ENCODE measurements at places on chromosomes 5 and 9.

DNA sequence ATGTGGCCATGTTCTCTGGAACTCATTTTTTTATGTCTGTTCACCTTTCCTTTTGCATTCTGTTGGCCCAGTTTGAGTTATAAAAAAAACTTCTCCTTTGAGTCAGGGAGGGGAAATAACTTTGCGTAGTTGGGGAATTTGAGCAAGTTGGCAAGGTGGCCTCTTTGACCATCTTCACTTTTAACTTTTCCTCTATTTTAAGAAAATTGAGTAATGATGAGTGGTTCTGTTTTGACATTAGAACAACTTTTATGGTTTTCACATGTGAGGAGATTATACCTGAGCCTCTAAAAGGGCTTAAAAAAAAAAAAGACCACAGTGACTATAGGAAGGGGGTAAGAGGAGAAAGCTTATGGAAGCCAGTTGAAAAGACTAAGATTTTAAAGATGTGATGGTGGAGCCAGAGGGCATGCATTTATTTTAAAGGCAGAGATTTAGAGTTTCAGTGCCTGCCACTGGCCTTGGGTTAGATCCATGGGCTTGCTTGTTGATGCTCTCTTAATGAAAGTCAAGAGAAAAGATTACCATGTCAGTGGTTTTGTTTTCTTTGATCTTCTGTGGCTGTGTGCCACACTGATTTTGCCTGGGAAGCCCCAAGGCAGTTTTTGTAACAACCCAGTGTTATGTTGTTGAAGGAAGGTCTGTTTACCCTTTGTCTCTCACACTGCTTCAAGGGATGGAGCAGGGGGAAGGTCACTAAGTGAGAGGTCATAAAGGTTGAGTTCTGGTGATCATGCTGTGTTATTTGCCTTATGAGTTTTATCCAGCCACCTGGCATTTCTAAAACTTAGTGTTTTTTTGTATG, 219.7 kb upstream of the CD180 start:
- no peak for DNase-seq

GRCh38 chr5:34526682-34527305, 129.3 kb upstream of the RAI14 start:
- no peak for DNase-seq

GRCh38 chr9:116717150-116717549, 30.0 kb downstream of the TRIM32 start:
- DNase-seq = no peak

DNA sequence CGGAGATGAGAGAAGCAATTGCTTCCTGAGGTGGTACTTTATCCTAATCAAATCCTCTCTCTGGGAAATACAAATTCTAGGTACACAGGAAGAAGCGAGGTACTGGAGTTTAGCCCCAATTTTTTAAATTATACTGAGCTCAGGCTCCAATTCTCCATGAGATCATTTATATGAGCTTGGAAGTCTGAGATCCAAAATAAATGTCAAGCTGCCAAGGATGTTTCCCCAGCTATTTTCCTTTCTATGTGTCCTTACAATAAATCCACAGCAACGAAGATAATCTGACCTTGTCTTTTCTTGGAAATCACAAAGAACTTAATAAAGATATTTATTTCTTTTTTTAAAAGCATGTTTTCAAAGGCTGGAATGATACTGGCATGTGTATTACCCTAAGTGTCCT, 597.3 kb downstream of the GABRG2 start:
- no peak for DNase-seq

GRCh38 chr5:154690488-154690887, 64.7 kb upstream of the LARP1 start:
- no peak for DNase-seq

DNA sequence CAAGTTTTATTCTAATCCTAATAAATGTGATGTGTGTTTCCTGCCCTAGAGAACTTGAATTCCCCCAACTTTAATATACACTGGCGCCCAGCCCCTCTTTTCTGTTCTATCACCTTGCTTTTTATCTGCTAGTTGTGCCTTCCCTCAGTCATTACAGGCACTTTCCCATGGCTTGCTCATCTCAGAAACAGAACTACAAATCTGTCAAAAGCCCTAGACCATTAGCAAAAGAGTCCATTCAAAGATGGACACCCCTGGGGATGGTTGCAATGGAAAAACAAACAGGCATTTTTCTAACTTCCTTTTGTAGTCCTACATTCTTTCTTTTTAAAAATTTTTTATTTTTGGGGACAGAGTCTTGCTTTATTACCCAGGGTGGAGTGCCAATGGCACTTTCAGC, 48.2 kb downstream of the FRMD3 start:
- DNase-seq = no peak

GRCh38 chr9:108108852-108109448, 619.4 kb upstream of the KLF4 start:
- DNase-seq = no peak

GRCh38 chr9:121661328-121661727, 9.9 kb downstream of the DAB2IP start:
- DNase-seq = no peak

DNA sequence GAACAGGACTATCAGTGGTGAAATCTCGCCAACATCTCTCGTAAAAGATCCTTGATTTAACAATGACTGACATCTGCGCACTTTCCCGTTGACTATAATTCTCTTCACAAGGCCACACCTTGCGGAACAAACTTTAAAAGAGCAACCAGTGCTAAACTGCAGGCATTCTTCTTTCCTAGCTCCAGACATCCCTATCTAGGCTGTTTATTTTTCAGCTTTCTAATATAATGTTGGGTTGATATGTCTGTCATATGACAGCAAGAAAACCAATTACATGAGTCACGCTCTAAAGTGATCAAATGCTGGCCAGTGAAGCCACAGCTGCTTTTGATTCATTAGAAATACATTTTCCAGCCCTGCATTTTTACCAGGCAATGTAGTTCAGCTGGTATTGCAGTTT, 162.5 kb downstream of the ELAVL2 start:
- DNase-seq = no peak

DNA sequence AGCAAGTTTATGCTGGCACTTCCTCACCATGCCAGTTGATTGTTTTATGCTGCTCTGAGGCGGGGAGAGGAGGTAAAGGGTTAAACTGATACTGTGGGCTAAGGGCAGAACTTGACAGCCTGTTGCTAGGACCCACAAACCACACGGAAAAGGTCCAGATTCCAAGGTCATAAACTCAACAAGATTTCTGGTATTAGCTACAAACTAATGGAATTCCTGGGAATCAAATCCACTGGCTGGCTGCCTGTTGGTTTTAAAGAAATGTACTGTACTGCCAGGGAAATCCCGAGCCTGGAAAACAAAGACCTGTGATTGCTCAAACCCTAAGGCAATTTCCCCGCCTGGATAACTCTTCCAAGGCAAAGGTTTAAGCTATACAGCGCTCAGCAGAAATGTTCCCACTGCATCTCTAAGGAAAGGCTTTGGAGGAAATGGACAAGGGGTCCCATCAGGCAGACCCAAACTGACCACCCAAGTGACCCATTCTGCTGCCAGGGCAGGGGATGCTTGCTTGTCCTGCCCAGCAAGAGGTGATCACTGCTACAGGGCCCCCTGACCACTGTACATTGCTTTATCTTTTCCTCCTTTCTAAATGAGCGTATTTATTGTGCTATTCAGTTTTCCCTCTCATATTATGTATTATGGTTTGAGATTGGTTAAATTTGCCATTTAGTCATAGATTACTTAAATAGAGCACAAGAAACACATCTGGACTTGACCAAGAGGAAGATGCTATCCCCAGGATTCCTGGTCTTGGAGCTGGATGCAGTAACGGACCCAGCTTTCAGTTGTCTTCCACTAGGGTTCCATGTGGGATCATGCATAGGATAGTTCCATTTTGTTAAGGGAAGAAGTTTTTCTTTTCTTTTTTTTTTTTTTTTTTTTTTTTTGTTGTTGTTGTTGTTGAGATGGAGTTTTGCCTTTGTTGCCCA, 124.3 kb downstream of the SUSD1 start:
- DNase-seq = no peak

DNA sequence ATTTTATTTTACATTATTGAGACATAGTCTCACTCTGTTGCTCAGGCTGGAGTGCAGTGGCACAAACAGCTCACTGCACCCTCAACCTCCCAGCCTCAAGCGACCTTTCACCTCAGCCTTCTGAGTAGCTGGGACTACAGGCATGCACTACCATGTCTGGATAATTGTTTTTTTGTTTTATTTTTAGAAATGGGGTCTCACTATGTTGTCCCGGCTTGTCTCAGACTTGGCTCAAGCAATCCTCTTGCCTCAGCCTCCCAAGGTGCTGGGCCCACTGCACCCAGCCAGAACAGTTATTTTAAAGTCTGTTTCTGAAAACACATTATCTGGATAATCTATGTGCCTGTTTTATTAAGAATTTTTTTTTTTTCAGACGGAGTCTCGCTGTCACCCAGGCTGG, 62.0 kb downstream of the TEX10 start:
- no peak for DNase-seq

DNA sequence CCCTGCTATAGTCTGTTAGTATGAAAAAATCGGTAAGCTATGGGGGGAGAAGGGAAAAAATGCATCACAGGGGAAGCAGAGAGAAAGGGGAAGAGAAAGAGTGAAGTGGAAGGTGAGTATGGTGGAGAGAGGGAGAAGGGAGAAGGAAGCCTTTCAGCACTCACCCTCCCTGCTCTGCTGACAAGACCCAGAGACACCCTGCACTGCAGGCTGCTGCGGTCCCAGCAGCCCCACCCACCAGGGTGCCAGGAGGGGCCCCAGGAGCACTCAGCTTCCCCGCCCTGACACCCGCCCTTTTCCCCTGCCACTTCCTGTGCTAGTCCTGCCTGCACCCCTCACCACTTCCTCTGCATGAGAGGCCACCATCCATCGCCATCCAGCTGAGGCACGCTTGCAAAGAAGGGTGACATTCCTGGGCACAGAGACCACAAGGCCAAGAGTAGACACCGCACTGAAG, 12.7 kb downstream of the STK10 start:
- no peak for DNase-seq

- DNase-seq = no peak
These were observed 154.2 kb downstream of the FOCAD start for GRCh38 chr9:20838218-20838617.

GRCh38 chr5:142175039-142175438, 66.5 kb downstream of the NDFIP1 start:
- no peak for DNase-seq

DNA sequence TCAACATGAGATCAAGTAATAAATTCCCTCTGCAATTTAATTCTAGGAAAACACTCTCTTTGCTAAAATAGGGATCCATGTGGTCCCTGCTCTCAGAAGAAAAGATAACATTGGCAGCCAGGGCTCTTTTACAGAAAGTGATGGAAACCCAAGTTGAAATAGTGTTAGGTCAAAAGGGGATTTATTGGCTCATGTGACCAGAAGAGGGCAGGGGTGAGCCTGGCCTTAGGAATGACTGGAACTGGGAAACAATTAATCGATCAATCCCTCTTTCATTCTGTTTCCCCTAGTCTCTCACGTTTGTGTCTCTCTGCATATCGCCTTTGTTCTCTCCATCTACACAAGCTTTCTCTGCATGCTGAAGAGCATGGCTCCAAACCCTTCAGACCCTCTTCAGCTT, 58.3 kb upstream of the ALDH1B1 start:
- DNase-seq = no peak

GRCh38 chr5:107103522-107103921, 567.2 kb downstream of the EFNA5 start:
- no peak for DNase-seq

DNA sequence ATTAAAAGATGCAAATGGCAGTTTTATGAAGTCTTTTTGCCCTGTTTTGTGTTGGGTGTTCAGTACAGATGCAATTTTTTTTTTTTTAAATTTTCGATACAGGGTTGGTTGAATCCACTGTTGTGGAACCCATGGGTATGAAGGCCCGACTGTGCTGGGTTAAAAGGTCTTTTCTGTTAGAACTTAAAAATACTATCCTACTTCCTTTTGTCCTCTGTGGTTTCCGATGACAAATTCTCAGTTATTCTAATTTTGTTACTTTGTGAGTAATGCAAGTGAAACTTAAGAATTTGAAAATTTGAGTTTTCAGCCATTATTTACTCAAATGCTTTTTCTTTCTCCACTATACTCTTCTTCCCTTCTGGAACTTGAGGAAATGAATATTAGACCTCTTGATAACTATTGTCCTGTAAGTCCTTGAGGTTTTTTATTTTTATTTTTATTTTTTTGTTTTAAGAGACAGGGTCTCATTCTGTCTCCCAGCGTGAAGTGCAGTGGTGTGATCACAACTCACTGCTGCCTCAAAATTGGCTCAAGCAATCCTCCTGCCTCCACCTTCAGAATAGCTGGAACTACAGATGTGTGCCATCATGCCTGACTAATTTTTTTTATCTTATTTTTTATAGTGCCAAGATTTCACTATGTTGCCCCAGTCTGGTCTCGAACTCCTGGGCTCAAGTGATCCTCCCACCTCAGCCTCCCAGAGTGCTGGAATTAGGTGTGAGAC, 67.5 kb downstream of the ZCCHC7 start:
- DNase-seq = no peak

GRCh38 chr5:77937015-77937908, 161.1 kb upstream of the TBCA start:
- DNase-seq = no peak
